ENCODE measurements at places on chromosomes 3 and 15.

DNA sequence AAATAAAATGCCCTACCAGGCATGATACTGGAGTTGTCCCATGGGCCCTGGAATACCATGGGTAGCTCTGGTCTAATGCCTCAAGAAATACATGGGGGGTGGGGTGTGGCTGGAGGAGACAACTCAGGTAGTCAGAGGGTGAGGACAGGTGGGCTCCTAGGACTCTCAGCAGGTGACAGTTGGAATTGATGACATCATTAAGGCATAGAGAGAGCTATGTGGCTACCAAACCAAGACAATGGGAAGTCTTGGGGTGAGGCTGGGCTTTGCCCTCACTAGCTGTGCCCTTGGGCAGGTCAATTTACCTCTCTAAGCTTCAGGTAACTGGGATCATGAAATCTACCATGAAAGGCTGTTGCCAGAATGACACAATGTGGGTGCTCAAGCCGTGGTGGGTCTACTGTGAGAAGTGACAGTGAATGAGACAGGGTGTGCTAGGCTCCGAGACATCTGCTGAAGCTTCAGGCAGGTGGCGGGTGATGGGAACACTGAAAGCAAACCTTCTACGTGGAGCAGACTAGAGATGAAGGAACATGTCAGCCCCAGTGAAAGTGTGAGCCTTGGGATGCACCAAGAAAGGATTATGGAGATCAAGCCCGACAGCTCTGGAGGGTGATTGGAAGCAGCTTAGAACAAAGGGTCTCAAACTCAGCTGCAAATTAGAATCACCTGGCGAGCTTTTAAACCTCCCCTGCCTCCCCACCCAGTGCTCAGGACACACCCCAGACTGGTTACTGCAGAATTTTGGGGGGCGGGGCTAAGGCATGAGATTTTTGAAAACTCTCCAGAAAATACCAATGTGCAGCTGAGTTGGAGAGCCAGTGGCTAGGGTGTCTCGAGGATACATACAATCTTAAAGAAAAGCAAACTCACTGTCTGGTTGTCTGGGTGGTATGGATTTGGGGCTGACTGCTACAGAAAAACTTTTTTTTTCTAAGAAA is 21.5 kb downstream of the SLC6A20 start:
- no peak for DNase-seq

GRCh38 chr15:75349851-75350588 is 3.2 kb downstream of the NEIL1 start:
- no peak for DNase-seq

GRCh38 chr3:49132437-49133225 is at the start of gene LAMB2:
LAMB2 (minus strand) TSS chr3:49133050; CDS start chr3:49132867, 183 bp downstream.
- peak; percentile 80 for DNase-seq

DNA sequence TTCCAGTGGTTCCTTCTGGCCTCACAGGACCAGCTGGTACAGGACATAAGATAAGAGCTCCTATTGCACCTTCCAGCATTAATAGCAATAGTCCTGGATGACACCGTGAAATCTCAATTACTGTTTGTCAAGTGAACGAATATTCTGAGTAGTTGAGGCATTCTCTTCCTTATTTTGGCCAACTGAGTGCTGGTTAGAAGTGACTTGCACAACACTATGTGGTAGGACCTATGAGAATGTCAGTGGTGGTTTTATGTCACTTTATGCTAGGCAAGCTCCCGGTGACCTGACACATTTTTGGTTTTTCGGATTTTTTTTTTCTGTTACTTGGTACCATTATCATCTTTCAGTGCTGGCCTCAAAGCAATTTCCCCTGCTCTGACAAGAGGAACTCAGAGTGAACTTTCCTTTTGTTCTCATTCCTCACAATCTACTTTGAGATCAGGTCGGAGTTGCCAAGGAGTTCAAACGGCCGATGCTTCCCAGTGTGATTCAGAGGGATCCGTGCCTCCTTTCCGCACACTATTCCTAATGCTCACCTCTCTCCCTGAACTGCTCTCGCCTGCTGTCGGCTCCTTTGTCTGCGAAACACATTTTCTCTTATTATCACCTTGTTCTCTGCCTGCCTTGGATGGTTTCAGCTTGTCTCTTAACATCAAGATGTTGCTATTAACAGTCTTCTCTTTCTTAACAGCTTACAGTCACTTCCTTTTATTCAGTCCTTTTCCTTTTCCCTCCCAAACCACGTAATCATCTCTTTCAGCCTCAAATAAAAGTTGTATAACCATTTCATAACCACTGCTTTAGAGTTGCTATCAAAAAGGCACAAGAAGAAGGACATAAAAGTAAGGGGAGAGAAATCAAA is 35.8 kb downstream of the QTRT2 start:
- no peak for DNase-seq

DNA sequence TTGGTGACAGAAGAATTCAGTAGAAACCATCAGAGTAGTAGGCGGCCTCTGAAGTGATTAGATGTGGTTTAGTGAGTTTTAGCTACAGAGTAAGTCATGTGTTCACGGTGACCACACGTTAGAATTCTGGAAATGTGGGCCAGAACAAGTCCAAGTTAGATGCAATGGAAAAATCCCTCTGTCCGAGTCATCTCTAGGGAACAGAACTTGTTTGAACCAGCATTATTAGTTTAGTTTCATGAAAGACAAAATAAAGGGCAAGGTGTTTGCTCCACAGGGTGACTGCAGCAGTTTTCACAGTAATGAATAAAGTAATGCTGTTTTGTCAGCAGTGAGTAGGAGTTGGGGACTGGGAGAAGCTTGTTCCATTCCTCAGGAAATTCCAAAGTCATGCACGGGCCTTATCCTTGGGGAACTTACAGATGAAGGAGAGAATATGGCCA is 100.2 kb downstream of the CGNL1 start:
- no peak for DNase-seq

- DNase-seq: peak; percentile 38
Observed at GRCh38 chr15:89781891-89782618, 5.9 kb downstream of the MESP2 start.

- no peak for DNase-seq
Observed at GRCh38 chr15:25635191-25635590, 196.4 kb upstream of the UBE3A start.

GRCh38 chr3:170360466-170360865 is 3.0 kb downstream of the SKIL start:
- DNase-seq: no peak

DNA sequence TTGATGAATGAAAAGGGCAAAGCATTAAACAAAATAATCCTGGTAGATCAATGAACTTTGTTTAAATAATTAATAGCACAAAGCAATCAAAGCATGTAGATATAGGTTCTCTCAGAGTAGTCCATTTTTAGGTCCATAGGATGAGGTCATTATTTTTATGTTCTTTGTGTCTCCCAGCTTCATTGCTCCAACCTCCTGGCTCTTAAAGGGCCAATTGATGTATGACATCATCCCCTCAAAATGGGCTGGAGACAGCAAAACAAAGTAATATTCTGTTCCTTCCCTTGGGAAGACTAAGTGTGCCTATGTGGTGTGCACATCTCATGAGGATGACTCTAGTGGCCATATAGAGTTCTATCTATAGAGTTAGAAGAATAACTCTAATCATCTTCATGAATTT is 49.5 kb downstream of the HMG20A start:
- no peak for DNase-seq

GRCh38 chr3:54535619-54536018 is 392.2 kb downstream of the LRTM1 start:
- DNase-seq: no peak
